ENCODE measurements at places on chromosomes 5 and 9. TPM values are rescaled to one million over a fixed set of nuclear protein-coding genes. Genes with fewer than 3 reads are reported as not detected.

The SLC44A1 gene
- 31.1 TPM for total RNA-seq

The SLC6A18 gene
- not detected for total RNA-seq

The MRPL36 gene
- 120 TPM for total RNA-seq

The RIGI gene
- total RNA-seq = 2.7 TPM

The PCDHA12 gene
- total RNA-seq = 2.9 TPM

The SAPCD2 gene
- 23.9 TPM for total RNA-seq

The ARHGEF37 gene
- 1.9 TPM for total RNA-seq

The MEIKIN gene
- not detected for total RNA-seq

The NAIP gene
- total RNA-seq = 0.39 TPM

The ESM1 gene
- total RNA-seq = not detected

The FAXDC2 gene
- 0.25 TPM for total RNA-seq

The LRSAM1 gene
- total RNA-seq = 7.7 TPM

The TLX3 gene
- total RNA-seq = not detected

The CYLC2 gene
- not detected for total RNA-seq

The PCDHGA6 gene
- total RNA-seq = 0.24 TPM

The ZNF608 gene
- 0.86 TPM for total RNA-seq

The SPINK4 gene
- not detected for total RNA-seq

The C9 gene
- not detected for total RNA-seq

The MARCHF3 gene
- total RNA-seq = 1.3 TPM

The GTF2H2C gene
- total RNA-seq = 36.4 TPM

The OR1Q1 gene
- total RNA-seq = not detected

The CCDC192 gene
- not detected for total RNA-seq

The SPACA9 gene
- 5.9 TPM for total RNA-seq

The HTR1A gene
- not detected for total RNA-seq

The TLE1 gene
- 82.6 TPM for total RNA-seq

The PLAC8L1 gene
- total RNA-seq = not detected

The ORM2 gene
- total RNA-seq = not detected

The GLRA1 gene
- not detected for total RNA-seq

The RAI14 gene
- 68.0 TPM for total RNA-seq

The UIMC1 gene
- total RNA-seq = 44.2 TPM

The C7 gene
- not detected for total RNA-seq

The C5 gene
- total RNA-seq = 12.4 TPM

The SVEP1 gene
- 1.4 TPM for total RNA-seq

Data from A549 treated with Mapracorat at 1 μM for 4 hours (cell line).